ENCODE measurements at places on chromosomes 4 and X. TPM values are rescaled to one million over a fixed set of nuclear protein-coding genes. Genes with fewer than 3 reads are reported as not detected.

GRCh38 chr4:39446842-39447573 is 11.7 kb downstream of the RPL9 start:
- ATAC-seq: peak; percentile 70

- no peak for ATAC-seq
Observed at GRCh38 chr4:168685136-168685809, 188.4 kb downstream of the PALLD start.

DNA sequence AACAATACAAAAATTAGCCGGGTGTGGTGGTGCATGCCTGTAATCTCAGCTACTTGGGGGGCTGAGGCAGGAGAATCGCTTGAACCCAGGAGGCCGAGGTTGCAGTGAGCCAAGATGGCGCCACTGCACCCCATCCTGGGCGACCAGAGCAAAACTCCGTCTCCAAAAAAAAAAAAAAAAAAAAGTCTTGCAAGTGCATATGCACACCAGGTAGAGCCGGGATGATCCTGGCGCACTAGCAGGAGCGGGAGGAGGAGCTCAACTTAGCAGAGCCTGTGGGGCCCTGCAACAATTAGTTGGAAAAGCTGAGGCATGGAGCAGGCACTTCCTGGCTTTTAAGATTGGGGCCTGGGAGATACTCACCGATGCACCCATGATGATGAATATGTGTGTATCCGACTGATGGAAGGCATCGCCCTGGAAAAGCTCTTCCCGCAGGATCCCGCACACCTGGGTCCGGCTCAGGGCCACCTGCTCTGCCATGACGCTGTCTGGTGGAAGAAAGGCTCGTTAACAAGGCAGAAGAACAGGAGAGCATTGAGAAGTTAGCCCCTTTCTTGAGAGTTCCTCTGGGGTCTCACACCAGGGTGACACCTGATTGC is 872 bp downstream of the G6PD start:
- no peak for ATAC-seq

- ATAC-seq: peak; percentile 20
Observed at GRCh38 chrX:48919360-48919841, 577 bp upstream of the PIM2 start.

- no peak for ATAC-seq
Observed at GRCh38 chrX:22533898-22534297, 261.2 kb downstream of the CBLL2 start.

DNA sequence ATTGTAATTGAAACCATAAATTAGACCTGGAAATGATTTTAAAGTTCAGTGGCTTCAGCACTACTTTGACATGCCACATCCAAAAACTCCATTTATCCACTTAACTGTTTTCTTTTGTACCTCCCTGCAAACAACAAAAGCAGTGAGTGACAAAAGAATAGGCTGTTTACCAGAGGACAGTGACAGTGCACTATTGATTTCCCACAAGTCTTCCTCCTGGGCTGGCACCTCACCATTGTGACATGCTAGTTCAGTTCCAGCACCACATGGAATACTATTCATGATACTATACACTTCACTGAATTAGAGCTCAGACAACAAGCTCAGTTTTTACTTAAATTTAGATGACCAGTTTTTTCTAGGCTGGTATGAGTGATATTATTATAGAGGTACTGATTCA is 29.3 kb downstream of the MOSPD2 start:
- ATAC-seq: peak; percentile 58

- ATAC-seq: no peak
Observed at GRCh38 chr4:94536049-94536448, 84.3 kb downstream of the PDLIM5 start.

The MAGEB2 gene
- total RNA-seq: not detected

- no peak for ATAC-seq
Observed at GRCh38 chr4:102824398-102824797, 3.0 kb downstream of the UBE2D3 start.

DNA sequence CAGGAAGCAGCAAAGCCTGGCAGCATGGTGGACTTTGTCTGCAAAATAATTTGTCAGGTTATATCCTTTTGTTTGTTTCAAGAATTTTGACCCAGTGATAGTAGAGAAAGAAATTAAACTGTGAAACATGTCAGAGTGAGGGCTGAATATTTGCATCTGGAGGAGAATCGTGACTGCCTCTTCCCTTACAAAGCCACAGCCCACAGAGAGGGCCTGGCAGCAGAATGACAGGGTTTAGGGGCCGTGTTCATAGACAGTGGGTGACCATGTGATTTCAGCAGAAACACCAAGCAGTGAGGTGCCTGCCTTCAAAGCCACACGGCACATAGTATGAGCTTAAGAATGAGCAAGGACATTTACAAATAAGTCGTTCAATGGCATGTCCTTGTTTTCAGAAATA is 24.4 kb upstream of the PLAC8 start:
- no peak for ATAC-seq

DNA sequence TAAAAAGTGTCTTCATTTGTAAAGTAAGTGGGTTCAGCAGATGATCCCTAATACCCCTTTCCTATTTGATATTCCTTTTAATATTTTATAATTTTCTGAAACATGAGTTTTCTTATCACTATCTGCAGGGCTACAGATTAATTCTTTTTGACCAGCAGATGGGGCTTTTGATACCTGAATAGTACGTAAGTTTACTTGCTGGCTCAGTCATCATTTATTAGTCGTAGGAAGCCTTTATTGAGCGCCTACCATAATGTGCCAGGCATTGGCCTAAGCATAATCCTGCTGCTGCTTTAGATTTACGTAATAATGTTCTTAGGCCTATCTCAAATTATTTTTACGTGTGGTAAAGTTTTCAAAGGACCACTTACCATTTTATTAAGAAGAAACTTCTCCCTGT is 33.1 kb downstream of the OSTC start:
- ATAC-seq: no peak

- no peak for ATAC-seq
Observed at GRCh38 chr4:64157397-64157796, 251.9 kb downstream of the TECRL start.

Data from motor neuron (in vitro differentiated cells).